ENCODE measurements at places on chromosomes 1 and 21. TPM values are rescaled to one million over a fixed set of nuclear protein-coding genes. Genes with fewer than 3 reads are reported as not detected.

ANGPTL3 gene
- not detected for total RNA-seq

LRRC71 gene
- 0.15 TPM for total RNA-seq

DTL gene
- total RNA-seq = 23.8 TPM

ADCY10 gene
- not detected for total RNA-seq

GBP6 gene
- total RNA-seq = not detected

CR1L gene
- total RNA-seq = not detected

ALPL gene
- 7.2 TPM for total RNA-seq

ATP1A2 gene
- total RNA-seq = 1.5 TPM

CCDC185 gene
- not detected for total RNA-seq

NBPF4 gene
- total RNA-seq = not detected

IL19 gene
- not detected for total RNA-seq

RORC gene
- total RNA-seq = 0.15 TPM

TMPRSS2 gene
- total RNA-seq = not detected

RBM8A gene
- 181 TPM for total RNA-seq

MX2 gene
- 1.5 TPM for total RNA-seq

DMRTA2 gene
- total RNA-seq = not detected

LIN28A gene
- total RNA-seq = not detected

MSH4 gene
- total RNA-seq = not detected

HRNR gene
- total RNA-seq = not detected

SHE gene
- not detected for total RNA-seq

LRRIQ3 gene
- 0.17 TPM for total RNA-seq

EPB41 gene
- total RNA-seq = 10.8 TPM

DIRAS3 gene
- total RNA-seq = 3.2 TPM

PRELP gene
- under 0.01 TPM for total RNA-seq

C1QA gene
- not detected for total RNA-seq

SPRR3 gene
- total RNA-seq = not detected

IFNGR2 gene
- 50.7 TPM for total RNA-seq

ENAH gene
- total RNA-seq = 33.6 TPM

EPS8L3 gene
- total RNA-seq = not detected

FCRL6 gene
- total RNA-seq = not detected

LORICRIN gene
- not detected for total RNA-seq

PRR9 gene
- not detected for total RNA-seq

MYOG gene
- total RNA-seq = not detected

OR6Y1 gene
- not detected for total RNA-seq

RGS5 gene
- 1.0 TPM for total RNA-seq

CAPN8 gene
- total RNA-seq = not detected

DR1 gene
- total RNA-seq = 37.8 TPM

KDF1 gene
- total RNA-seq = 1.3 TPM

UQCRHL gene
- 0.89 TPM for total RNA-seq

NPHS2 gene
- total RNA-seq = not detected

WDR64 gene
- not detected for total RNA-seq

ZNF683 gene
- total RNA-seq = not detected

CRYBG2 gene
- total RNA-seq = 1.3 TPM

SPATC1L gene
- 50.4 TPM for total RNA-seq

TEKT2 gene
- 0.89 TPM for total RNA-seq

PLA2G4A gene
- total RNA-seq = 2.0 TPM

PDC gene
- not detected for total RNA-seq

PADI2 gene
- total RNA-seq = under 0.01 TPM

OR6N1 gene
- total RNA-seq = not detected

PPFIA4 gene
- 0.89 TPM for total RNA-seq

SIM2 gene
- total RNA-seq = 2.0 TPM

SYNJ1 gene
- 1.7 TPM for total RNA-seq

ARF1 gene
- 589 TPM for total RNA-seq

RNF186 gene
- total RNA-seq = not detected

SLC19A1 gene
- total RNA-seq = 17.5 TPM

NCF2 gene
- total RNA-seq = not detected

All from bronchus fibroblast of lung (primary cell).